ENCODE measurements at places on chromosomes 4 and X.

GRCh38 chr4:118076958-118077766 is 42.9 kb downstream of the NDST3 start:
- no peak for DNase-seq

GRCh38 chr4:129342819-129343408 is 247.0 kb downstream of the C4orf33 start:
- DNase-seq, result no peak

- no peak for DNase-seq
Observed at GRCh38 chr4:181008164-181008563, 1235.0 kb upstream of the TENM3 start.

GRCh38 chrX:150155436-150156035 is 207.6 kb upstream of the MAMLD1 start:
- no peak for DNase-seq

DNA sequence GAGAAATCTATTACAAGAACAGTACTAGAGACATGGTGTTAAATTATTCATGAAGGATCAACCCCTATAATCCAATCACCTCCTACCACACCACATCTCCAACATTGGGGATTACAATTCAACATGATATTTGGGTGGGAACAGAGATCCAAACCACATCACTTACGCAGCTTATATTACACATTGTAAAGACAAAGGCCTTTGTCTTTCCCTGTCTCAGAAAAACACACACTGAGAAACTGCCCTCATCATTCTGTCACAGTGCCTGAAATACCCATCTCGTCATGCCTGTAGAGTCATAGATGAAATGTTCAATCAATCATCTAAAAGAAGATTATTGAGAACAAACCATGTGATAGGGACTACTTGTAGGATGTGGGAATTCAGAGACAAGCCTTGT is 558.8 kb upstream of the GRIA3 start:
- DNase-seq, result no peak

DNA sequence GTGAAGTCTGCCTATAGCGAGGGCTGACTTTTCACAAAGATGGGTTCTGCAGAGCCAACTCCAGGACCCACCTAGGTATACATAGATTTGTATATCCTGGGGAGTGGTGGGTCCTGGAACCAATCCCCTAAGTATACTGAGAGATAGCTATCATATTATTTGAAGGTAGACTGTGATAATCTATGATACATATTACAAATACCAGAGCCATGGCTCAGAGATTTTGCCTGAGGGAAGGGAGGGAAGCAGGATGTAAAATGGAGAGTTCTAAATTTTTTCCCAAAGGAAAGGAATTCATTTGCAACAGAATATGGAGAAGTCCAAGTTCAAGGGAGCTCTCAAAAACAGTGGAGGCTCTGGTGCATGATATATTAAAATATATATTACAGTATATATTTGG is 7.2 kb downstream of the TCEAL3 start:
- no peak for DNase-seq

DNA sequence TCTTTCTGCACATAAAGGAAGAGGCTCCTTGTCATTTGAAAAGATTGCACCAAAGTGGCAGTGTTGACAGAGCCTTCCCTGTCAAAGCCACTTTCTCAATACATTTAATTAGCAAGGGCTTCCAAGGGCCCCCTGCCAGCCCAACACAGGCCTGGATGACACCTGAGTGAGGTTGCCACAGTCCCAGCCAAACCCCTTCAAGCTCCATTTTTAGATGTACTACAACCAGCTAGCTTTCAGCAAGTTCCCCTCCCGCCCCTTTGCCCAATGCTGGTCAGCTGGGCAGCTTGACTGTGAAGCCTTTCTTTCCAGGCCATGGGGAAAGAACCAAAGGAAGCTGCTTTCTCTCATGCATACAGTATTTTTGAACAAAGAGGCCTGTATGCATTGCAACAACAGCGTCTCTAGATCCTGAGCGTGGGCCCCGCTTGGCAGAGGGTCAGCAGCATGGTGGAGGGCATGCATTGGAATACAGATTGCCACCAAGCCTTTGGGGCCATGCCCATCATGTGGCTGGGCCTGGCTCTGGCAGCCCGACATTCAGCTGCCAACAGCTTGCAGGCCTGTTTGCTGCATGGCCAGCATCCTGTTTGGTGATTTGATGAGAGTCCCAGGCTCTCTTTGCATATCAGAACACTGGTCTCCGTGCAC is 261.1 kb upstream of the GATB start:
- no peak for DNase-seq

DNA sequence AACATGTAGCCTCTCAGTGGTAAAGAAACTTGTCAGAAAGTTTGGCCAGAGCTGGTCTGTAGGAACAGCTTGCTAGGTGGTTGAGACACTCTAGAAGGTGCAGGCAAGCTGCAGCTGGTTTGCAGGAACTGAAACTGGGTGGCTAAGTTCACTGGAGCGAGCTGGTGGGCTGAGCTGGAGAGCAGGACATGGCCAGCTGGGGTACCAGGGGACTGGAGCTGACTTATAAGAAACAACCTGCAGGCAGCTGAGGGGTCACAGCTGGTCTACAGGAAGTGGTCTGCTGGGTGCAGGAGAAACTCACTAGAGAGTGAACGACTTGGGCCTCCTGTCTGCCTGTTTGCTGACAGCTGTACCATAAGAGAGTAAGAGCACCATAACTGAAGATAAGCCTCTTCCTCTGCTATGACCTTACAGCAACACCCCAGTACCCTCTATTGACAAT is 157.1 kb upstream of the LNX1 start:
- DNase-seq, result no peak

DNA sequence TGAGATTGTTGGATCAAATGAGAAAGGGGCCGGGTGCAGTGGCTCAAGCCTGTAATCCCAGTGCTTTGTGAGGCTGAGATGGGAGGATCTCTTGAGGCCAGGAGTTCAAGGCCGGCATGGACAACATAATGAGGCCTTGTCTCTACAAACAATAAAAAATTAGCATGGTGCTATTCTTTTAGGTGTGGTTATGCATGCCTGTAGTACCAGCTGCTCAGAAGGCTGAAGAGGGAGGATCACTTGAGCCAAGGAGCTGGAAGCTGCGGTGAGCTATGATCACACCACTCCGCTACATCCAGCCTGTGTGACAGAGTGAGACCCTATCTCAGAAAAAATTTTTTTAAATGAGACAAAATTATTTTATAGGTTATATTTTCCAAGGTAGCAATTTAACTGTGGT is 49.7 kb upstream of the TMEM150C start:
- DNase-seq, result no peak

GRCh38 chr4:1204286-1204827 is 32.0 kb upstream of the SPON2 start:
- DNase-seq, result no peak

GRCh38 chr4:108891896-108892590 is 129.2 kb upstream of the ETNPPL start:
- no peak for DNase-seq

DNA sequence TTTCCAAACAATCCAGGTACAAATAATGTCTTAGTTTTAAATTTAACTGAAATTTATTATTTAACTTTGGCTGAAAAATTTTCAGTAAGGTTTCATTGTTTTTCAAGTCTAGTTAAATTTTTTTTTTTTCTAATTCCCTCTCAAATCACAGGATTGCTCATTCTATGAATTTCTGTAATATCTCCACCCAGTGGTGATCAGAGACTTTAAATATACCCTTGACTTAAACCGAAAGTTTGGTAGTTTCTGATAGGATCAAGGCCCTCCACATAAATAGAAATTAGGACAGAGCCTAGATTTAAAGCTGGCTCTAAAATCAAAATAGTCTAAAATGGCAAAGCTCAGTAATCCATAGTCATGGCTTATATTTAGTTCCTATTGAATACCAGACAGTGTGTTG is 175.4 kb downstream of the TBCK start:
- DNase-seq, result no peak

- DNase-seq, result no peak
Observed at GRCh38 chr4:31655328-31655727, 935.2 kb downstream of the PCDH7 start.

GRCh38 chr4:146381263-146381872 is 140.4 kb downstream of the SLC10A7 start:
- no peak for DNase-seq

- no peak for DNase-seq
Observed at GRCh38 chr4:75849461-75849860, 52.8 kb downstream of the PPEF2 start.

- no peak for DNase-seq
Observed at GRCh38 chr4:138553001-138553845, 311.1 kb upstream of the SLC7A11 start.

- no peak for DNase-seq
Observed at GRCh38 chr4:62156205-62156604, 956.1 kb downstream of the ADGRL3 start.

- no peak for DNase-seq
Observed at GRCh38 chr4:115484479-115484878, 371.1 kb upstream of the NDST4 start.

GRCh38 chrX:148854306-148854705 is 353.9 kb downstream of the AFF2 start:
- DNase-seq, result no peak

GRCh38 chr4:26060286-26060685 is 146.3 kb downstream of the SMIM20 start:
- no peak for DNase-seq

DNA sequence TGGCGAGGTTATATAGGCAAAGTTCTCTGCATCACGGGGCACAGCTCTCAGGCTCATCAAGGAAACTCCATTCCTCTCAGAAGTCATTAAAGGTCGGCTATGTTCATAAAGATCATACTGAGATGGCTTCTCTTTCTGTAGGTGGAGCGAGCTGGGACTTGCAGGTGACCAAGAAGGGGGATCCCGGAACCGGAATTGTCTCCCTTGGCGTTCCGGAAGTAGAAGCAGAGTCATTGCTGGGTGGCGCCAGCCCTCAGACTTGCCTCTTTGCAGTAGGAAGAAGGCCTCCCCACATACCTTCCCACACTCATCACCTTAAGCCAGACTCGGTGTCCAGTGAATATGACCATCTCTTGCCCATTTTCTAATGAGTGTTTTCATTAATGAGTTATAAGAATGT is 17.9 kb upstream of the HPGD start:
- DNase-seq, result no peak

DNA sequence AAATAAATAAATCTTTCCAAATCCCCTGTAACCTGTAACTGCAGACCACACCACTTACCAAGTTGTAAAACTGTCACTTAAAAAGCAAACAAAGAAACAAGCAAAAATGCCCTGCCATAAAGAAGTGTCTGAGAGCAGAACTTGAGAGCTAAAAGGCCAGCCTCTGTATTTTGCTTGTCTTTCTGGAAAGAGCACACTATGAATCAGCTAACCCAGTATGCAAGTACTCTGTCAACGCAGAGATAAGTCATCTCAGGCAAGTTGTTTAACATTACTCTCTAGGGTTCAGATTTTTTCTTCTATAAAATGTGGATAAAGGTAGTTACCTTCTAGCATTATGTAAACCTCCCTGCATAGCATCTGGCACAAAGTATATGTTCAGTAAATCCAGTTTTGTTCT is 134.8 kb downstream of the HS3ST1 start:
- no peak for DNase-seq

DNA sequence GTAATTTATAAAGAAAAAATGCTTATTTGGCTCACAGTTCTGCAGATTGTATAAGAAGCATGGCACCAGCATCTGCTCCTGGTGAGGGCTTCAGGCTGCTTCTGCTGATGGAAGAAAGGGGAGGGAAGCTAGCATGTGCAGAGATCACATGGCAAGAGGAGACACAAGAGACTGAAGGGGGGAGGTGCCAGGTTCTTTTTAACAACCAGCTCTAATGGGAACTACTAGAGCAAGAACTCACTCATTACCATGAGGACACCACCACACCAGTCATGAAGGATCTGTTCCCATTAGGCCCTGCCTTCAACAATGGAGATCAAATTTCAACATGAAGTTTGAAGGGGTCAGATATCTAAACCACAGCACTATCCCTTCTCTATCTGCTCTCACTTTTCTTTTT is 9.4 kb upstream of the COPS4 start:
- DNase-seq, result no peak

DNA sequence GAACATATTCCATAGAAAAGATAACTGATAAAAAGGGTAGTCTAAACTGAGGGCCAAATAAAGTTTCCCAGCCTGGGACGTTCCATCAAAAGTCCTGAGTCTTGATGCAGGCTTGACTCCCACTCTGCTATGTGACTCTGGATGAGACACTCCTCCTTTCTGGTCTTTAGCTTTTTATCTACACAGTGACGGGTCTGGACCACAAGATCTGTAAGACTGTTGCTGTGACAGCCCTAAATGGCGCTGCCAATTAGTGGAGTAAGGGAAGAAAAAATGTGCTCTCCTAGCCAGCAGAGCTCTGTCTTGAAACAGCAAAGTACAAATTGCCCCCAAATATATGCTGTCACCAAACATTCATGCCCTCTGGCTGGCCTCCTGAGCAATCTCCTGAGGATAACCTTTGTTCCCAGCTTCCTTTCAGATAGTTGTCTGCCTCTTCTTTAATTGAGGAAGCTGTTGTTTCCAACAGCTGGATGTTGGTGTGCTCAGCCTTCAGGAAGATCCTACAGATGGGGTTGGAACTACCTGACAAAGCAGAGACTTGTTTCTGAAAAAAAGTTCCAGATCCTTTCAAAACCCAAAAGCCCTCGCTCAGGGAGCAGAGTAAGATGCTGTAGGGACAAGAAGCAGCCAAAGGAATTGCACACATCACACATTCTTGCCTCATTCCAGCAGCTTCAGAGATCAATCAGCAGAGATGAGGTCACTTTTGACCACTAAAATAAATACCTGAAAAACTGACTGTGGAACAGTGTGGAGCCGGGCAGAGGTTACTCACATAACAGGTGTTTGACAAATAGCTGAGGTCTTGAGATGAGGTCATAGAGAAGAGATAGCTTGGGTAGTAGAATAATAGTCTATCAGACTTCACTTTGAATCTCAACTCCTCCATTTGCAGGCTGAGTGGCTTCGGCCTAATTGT is 383.4 kb upstream of the FGF13 start:
- DNase-seq, result no peak

GRCh38 chr4:149173241-149174013 is 642.2 kb downstream of the IQCM start:
- no peak for DNase-seq

DNA sequence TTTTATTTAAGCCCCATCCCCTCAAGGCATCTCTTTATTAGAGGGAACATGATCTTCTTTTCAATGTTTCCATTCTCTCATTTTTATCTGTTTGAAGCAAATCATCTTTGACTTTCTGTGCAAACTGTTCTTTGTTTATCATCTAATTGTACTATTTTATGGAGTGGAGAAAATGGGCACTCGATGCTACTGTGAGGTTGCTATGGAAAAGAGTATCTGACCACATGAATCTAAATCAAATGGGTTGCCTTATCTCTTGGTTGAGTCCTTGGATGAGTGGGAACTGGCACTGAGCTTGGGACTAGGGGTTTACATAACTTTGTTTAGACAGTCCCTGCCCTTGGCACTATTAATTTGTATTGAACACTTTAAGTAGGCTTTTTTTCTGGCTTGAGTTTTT is 9.1 kb downstream of the OCRL start:
- no peak for DNase-seq

- DNase-seq, result no peak
Observed at GRCh38 chr4:81472281-81473182, 825 bp upstream of the RASGEF1B start.

DNA sequence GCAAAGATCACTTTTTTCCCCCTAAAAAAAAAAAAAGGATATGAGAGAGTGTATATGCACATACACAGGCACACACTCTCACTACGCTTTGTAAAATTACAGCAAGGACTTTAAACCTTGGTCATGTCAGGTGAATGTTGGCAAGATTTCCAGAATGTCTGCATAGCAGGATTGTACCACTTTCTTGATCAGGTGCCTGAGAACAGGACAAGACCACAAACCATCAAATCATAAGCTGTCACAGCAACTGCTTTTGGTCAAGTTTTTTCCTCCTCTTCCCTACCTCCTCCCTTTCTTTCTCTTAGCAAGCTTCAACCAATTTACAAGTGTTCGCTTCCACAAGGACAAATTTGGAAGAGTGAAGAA is 15.3 kb downstream of the PPARGC1A start:
- DNase-seq, result no peak
